ENCODE measurements at places on chromosomes 2 and 18. TPM values are rescaled to one million over a fixed set of nuclear protein-coding genes. Genes with fewer than 3 reads are reported as not detected.
A peak's percentile ranks its signal among the peaks of the same experiment; 100 is the strongest.

DNA sequence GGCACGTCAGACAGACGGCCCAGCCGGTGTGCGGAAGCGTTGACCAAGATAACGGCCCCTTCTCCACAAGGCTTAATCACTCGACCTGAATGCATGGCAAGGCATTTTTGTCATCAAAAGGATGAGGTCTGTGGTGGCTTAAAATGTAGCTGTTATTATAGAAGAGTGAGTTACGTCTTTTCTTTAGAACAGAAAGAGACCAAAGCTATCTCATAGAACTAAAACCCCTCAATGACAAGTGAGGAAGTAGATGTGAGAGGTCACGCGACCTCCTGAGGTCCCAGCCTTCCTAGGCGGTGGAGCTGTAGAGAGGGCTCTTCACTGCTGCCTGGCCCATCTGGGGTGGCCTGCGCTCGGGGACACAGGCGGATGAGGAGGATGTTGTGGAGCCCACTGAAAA is 75.7 kb downstream of the LDLRAD4 start:
- DNase-seq: no peak

DNA sequence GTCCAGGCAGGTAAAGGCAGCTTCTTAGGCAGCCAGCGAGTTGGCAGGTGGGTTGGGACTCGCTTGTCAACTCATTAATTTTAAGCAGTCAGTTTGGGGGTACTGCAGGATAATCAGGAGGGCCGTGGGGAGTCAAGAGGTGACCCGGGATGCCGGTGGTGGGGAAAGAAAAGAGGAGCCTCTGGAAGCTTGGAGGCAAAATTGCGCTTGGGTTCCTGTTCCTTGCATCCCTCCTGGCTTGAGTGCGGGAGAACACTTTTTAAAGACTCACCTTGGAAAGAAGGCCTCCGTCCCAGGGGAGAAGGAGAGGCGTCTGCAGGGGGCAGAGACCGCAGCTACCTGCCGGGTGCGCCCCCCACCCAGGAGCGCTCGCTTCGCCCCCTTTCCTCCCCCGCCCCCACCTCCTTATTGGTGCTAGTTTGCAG is at the start of gene KCNJ3:
Gene KCNJ3 (plus strand): TSS at position 400 of the 425 bp plus-strand sequence. CDS start 81 bp downstream, outside the sequence.
- DNase-seq: no peak

GRCh38 chr18:47118981-47119380 is 31.3 kb downstream of the HDHD2 start:
- DNase-seq: no peak

DNA sequence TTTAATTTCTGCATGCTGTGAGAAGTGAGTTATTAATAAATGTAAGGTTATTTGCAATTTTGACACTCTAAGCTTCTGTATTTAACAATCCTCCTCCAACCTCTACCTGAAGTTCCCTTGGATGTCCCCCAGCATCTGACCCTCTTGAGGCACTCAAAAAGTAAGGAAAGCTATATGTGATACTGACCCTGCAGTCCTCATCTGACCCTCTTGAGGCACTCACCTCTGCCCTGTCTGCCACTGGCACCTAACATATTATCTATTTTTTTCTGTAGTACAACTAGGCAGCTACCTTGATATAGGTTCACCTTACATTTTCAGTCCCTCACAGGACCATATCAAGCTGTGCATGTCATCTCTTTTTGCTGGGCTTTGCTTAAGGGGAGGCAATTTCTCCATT is 583.4 kb upstream of the PKDCC start:
- DNase-seq: no peak

- DNase-seq: peak; percentile 19
These were observed 9.5 kb downstream of the PASK start for GRCh38 chr2:241139531-241140444.

GRCh38 chr18:66048406-66048805 is 297.6 kb downstream of the CDH7 start:
- no peak for DNase-seq

DNA sequence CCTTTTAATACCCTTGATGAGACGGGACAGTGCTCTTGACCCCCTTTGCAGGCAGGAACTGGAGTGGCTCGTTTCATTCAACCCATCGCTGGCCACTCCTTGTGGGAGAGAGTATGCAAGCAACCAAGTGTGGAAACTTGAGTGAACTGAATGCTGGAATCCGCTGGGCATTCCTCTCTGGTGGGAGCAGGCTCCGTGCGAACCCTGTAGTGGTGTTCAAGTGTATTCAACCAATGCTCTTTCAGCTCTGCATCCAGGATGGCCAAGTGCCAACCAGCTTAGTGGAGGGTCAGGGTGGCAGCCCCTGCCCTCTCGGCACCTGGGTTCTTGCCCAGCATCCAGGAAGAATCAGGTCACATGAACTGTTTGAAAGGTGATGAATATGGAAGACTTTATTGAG is 3.3 kb upstream of the ACADL start:
- DNase-seq: no peak

GRCh38 chr2:73415906-73416305 is 30.3 kb downstream of the ALMS1 start:
- DNase-seq: no peak

The IL18R1 gene
- total RNA-seq: 3.8 TPM

The MARCO gene
- total RNA-seq: 122 TPM
